ENCODE measurements at places on chromosomes 11 and 22.
A peak's percentile ranks its signal among the peaks of the same experiment; 100 is the strongest.

DNA sequence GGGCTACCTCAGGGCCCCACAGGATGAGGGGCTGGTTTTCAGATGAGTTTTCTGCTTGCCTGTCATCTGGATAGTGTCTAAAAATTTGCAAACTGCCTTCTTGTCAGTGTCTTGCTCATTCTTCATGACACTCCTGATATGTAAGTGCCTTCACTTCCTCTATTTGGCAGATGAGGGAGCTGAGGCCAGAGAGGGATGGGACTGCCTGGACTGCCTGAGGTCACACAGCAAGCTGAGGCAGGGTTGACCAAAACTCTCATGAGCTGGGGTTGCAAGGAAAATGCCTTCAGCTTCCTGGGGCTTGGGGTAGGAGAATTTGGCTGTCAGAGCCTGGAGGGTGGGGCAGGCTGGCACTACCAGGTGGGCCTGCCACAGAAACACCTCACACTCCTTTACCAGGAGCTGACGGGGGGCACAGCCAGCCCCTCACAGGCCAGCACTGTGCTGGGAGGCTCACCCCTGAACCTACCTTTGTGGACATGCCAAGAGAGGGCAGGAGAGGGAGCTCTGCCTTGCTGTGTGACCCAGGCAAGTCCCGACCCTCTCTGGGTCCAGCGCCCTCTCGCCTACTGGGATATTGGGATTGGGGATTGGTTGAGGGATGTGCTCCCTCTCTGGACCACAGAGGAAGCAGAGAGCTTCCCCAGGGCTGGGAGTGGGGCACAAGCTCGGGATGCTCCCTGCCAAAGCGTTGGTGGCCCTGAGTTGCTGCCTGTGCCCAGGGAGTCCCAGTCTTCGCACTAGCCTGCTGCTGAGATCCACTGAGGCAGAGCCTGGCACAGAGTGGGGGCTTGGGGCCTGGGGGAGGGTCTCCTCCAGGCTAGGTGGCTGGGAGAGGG lies 1.9 kb upstream of the P2RY6 start:
- no peak for DNase-seq

DNA sequence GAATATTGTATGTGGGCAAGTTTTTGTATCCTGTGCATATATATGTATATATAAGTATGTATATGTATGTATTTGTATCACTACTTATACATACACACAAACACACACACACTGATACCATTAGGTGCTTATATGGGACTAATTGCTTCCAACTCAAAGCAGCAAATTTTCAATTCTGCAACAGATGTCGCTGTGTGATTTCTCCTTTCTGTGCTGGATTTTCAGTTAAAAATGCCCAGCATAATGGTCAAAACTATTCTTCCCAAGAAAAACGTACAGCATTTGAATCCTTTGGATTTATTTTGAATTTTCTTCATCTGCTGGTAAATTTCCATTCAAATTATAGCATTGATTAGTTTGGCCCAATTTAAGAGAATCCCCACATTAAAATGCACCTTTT lies 4.3 kb downstream of the CADM1 start:
- DNase-seq = no peak

DNA sequence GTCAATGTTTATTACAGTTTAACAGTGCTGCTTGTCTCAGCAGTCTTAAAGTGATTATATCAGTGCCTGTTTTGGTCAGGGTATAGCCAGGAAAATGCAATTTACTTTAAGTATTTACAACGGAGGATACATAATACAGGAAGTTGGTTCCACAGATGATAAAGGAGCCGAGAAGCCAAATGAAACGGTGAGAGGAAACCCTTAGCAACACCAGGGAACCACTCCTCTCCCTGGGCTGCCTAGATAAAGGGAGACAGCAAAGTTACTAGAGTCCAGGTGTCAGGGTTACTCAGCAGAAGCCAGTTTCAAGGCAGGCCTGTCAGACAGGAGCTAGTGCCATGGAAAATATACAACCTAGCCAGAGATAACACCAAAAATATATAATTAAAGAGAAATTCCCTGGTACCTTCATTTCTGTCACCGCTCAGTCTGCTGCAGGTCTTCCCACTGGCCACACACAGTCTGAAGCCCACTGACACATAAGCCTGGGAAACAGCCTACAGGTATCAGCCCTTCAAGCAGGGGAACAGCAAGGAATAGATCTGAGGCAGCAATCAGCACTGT lies 55.5 kb downstream of the FAM76B start:
- no peak for DNase-seq

DNA sequence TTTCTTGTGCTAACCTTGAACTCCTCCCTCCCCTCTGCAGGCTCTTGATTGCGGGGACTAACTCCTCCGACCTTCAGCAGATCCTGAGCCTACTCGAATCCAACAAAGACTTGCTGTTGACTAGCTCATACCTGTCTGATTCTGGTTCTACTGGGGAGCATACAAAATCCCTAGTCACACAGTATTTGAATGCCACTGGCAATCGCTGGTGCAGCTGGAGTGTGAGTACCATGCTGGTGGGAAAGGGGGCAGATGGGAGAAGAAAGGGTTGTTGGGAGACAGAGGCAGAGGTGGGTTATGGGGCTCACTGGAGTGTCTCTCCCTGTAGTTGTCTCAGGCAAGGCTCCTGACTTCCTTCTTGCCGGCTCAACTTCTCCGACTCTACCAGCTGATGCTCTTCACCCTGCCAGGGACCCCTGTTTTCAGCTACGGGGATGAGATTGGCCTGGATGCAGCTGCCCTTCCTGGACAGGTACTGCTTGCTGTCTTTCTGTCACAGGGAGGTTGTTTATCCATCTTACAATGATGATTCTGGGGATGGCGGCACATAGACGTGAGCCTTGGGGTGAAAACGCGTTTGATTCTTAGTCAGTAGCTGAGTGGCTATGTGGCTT lies 4.5 kb downstream of the SLC3A2 start:
- no peak for DNase-seq

- no peak for DNase-seq
Measured at GRCh38 chr11:119148720-119149017, 183 bp upstream of the ABCG4 start.

- DNase-seq = peak; percentile 47
Measured at GRCh38 chr11:32044158-32044863, 46.6 kb upstream of the RCN1 start.
